AG09309 (cell line): ENCODE measurements at places on chromosomes 11 and 22.

DNA sequence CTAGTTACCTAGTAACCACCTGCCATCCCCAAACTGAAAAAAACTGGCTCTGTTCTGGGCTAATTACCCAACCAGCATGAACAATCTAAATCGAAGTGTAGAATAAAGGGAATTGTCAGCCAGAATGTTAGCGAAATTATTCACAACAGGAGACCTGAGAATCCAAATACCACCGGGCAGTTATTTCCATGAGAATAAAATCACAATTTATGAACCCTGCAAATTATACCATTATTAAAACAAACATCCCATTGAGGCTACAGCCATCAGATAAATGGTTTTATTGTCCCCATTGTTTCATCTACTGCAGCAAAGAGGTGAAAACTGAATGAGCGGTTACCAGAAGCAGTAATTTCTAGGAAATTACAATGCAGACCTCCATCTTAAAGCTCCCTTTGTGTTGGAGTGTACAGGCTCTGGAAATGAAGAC is 21.7 kb downstream of the FAM168A start:
- no peak for DNase-seq

GRCh38 chr11:5522308-5522707 is 5.8 kb upstream of the UBQLNL start:
- no peak for DNase-seq

GRCh38 chr22:49971232-49972162 is 10.9 kb downstream of the PIM3 start:
- DNase-seq, result no peak

- no peak for DNase-seq
These were observed 1058.2 kb downstream of the LRRC4C start for GRCh38 chr11:40401132-40401853.

- DNase-seq, result no peak
These were observed 5.2 kb downstream of the DGAT2 start for GRCh38 chr11:75773595-75774353.

- DNase-seq, result no peak
These were observed 175.0 kb upstream of the BDNF start for GRCh38 chr11:27874998-27875830.

- DNase-seq, result no peak
These were observed 532.3 kb downstream of the SOX6 start for GRCh38 chr11:15824060-15824459.

- DNase-seq, result peak; percentile 8
These were observed 260.0 kb upstream of the CADM1 start for GRCh38 chr11:115764176-115764575.

DNA sequence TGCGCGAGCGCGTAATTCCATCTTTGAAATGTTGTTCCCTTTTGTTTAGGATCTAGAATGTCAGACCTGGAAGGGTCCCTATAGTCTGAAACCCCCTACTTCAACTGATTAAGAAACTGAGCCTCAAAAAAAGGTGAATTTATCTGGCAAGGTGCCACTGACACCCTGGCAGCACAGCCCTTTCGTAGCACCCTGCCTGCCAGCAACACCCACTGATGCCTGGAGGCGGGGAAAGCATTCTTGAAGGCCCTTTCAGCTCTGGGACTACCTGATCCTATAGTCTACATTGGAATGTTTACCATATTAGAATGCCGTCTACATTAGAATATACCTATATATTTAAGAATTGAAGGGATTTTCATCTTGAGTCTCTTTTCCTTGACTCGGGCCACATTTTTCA is 542.3 kb downstream of the BUD13 start:
- no peak for DNase-seq

DNA sequence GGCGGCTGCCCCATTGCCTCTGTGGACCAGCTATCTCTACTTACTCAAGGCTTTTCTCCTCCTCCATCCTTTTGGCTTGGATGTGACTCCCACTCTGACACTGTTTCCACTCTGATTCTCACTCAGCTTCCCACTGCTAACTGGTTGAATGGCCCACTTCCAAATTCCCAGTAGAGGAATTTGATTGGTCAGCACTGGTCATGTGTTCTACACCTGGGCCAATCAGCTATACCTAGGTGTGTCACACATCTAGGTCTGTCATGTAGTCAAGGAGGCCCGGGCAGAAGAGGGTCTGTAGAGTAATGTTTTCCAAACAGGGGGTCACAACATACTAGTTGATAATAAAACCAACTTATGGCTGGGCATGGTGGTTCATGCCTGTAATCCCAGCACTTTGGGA is 53.3 kb downstream of the TPBGL start:
- DNase-seq, result no peak

- DNase-seq, result no peak
These were observed 21.1 kb downstream of the FXYD6 start for GRCh38 chr11:117855186-117855845.

DNA sequence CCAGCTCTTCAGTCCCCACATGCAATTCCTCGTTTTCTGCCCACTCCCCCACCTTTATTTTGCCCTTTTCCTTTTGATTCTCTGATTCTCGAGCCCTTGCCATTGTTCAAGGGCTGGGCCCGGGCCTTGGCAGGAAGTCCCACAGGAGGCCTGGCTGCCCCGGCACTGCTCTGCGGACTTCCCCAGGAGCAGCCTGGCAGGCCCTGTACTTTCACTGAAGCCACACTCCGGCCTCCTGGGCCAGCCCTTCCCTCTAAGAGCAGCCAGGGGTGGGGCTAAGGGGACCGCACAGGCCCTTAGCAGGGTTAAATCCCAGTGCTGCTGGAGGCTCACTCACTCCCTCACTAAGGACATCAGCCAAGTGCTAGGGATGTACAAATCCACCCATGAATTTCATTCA is 4.1 kb downstream of the LRRC32 start:
- DNase-seq, result no peak

DNA sequence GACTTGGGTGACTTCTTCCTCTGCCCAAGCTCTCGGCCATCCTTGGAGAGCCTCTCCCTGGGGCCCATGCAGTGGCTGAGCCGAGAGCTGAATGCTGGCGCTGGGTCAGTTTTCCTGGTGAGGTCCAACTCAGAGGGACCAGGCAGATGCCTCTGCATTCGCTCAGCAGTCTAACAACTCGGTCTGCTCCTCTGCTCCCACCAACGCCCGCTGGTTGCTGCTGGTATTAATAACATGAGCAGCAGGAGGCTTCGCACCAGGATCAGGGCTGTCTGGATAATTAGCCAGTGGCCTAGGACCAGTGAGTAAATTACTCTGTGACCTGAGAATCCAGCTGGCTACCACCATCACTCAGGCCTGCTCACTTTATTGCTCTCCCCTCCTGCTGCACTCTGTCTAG is 77.7 kb upstream of the FAM181B start:
- DNase-seq, result no peak

DNA sequence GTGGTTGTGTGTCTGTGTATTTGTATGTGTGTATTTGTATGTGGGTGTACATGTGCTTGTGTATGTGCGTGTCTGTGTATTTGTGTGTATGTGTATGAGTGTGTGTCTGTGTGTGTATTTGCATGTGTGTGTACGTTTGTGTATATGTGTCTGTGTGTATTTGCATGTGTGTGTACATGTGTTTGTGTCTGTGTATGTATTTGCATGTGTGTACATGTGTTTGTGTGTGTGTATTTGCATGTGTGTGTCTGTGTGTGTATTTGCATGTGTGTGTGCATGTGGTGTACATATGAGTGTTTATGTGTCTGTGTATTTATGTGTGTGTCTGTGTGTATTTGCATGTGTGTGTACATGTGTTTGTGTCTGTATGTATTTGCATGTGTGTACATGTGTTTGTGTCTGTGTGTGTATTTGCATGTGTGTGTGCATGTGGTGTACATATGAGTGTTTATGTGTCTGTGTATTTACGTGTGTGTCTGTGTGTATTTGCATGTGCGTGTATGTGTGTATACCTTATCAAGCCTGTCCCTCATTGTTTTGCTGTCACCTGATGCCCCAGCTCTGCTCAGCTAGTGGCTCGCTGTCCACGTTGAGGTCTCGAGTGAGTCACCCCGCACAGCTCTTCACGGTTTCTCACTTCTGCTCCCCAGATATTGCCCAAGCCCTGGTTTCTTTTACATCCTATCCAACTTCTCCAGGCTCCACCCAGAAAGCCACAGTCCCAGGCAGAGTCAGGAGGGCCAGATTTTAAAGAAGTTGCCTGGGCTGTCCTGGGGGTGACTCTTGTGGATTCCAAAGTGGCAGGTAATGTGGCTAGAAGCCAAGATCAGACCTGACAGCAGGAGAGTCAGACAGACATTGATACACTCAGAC is 15.2 kb downstream of the MB start:
- DNase-seq, result peak; percentile 55

DNA sequence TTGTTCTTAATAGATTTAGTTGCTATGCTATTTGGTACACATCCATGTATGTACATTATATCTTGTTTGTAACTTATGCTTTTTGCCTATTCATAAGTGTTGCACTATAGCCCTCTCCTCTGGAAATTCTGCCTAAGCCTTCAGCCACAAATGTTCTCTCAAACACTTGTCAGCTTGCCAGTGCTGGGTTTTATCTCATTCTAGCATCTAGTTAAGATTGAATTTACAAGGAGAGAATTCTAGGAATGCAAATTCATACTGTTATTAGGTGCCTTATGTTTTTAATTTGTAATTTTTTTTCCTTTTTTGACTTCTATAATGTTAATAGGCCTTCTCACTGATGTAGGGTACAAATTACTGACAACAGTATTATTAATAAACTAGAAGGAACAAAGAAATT is 14.6 kb upstream of the CTSC start:
- DNase-seq, result peak; percentile 43

- DNase-seq, result peak; percentile 57
These were observed 7.7 kb upstream of the NCR3LG1 start for GRCh38 chr11:17343907-17344306.

DNA sequence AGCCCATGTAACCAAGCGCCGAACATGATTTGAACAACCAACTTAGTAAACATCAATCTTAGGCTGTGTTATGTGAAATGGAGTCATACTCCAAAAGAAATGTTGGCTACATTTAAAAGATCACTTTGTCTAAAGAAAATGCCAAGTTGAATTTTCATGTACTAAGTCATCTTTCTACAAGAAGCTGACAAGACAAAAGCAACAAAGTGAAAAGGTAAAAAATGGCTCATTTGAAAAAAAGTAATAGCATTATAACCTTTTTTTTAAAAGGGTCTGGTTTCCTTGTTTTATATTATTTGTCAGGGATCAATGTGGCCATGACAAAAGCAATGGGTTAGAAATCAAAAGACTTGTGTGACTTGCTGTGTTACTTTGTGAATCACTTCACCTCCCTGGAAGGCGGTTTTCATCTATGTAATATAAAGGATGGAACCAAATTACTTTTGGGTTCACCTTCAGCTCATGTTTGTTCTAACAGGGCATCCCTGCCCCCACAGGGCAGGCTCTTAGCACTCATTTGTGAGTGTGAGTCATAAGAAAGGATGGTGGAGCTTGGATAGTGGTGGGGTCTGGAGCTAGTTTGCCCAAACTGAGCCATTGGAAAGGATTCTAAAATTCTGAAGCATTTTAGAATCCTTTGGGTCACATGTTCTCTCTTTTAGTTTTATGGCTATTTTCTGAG is 131.9 kb upstream of the MTMR2 start:
- no peak for DNase-seq

- DNase-seq, result no peak
These were observed 27.4 kb upstream of the RDX start for GRCh38 chr11:110323786-110324185.

- no peak for DNase-seq
These were observed 5.3 kb downstream of the NHERF4 start for GRCh38 chr11:119190531-119190930.

DNA sequence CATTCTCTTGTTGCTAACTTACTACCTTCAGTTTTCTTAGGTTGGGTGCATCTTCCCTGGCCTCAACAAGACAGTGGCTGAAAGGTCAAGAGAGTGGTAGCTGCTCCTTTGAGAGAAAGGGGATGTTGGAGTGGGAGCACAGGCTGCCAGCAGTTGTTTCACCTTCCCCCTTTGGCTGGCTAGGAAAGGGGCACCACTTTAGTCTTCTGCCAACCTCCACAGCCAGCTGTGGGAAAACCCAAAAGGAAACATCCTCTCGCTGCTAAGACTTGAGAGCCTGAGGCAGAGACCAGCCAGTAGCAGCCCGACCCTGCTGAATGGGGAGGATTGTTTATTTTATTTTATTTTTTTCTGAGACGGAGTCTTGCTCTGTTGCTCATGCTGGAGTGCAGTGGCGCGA is 34.4 kb downstream of the MARK2 start:
- no peak for DNase-seq

- DNase-seq, result no peak
These were observed 24.1 kb upstream of the RASL10A start for GRCh38 chr22:29339381-29340235.

DNA sequence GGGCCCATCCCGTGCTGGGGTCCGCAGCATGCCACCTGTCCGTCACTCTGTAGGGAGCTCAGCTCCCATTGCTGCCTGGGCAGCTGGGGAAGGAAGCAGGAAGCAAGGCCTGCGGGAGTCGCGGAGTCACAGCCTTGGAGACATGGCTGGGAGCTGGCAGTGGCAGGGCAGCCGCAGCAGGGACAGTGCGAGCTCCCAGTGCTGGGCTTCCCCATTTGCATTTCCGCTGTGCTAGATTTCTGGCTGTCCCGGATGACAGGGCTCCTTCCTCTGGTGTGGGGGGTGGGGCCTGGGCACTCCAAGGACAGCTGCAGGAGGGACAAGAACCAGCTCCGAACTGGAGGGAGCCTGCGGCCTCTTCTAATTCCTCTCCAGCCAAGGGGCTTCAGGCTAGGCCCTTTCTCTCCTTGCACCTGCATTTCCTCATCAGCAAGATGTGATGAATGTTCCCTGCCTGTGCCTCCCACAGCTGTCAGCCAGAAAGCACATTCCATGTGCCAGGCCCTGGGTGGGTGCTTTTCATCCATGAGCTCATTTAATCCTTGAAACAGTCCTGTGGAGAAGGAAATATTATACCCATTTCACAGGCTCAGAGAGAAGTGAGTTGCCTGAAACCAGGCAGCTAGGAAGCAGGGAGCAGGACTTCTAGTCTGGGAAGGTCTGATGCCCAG is 48.0 kb downstream of the MYO7A start:
- no peak for DNase-seq

DNA sequence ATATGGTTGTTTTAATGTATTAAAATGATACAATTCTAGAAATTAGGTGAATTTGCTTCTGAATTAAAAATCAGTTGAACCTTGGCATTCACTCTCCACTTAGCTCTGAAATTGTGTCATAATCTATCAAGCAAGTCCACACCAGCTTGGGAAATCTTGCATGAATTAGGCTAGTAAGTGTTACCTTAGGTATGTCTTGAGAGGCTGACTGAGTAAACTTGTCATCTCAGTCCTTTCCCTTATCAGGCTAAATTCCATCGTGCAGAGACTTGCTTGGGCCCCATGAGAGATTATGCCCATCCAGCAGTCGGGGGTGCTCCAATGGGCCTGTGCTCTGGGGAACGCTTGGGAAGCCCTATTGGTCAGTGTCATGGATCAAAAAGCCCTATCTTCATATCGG is 33.9 kb upstream of the ST14 start:
- DNase-seq, result no peak

DNA sequence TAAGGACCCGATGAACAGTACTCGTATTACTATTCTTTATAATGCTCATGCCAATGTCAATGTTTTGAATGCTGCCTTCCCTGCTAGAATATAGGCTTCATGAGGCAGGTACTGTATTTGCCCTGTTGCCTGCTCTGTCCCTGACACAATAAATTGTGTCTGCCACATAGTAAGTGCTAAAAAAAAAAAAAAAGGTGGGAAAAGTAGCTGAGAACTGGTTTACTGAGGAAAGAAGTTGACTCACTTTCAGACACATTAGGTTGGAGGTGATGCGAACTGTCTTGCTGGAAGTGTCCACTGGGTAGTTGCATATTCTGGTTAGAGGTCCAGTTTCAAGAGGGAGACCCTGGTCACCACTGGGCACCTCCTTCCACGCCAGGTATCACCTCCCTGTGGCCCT is 255.9 kb downstream of the KIRREL3 start:
- DNase-seq, result no peak
